ENCODE measurements at places on chromosomes 6 and 20.
A peak's percentile ranks its signal among the peaks of the same experiment; 100 is the strongest.

GRCh38 chr6:17281100-17281496, at the start of gene RBM24:
Gene RBM24, plus strand, starts transcription at chr6:17281361. Its CDS starts 221 bp downstream, at chr6:17281582.
- DNase-seq: peak; percentile 51

DNA sequence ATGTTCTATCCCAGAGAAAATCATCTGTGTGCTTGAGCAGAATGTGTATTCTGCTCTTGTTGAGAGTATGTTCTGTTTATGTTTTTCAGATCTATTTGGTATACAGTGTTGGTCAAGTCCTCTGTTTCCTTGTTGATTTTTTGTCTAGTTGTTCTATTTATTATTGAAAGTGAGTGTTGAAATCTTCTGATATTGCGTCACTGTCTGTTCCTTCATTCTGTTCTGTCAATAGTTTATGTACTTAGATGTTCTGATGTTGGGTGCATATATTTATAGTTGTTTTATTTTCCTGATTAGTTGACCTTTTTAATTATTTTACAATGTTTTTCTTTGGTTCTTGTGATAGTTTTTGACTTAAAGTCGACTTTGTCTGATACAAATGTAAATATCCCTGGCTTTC, 458.7 kb upstream of the HSF2 start:
- no peak for DNase-seq

DNA sequence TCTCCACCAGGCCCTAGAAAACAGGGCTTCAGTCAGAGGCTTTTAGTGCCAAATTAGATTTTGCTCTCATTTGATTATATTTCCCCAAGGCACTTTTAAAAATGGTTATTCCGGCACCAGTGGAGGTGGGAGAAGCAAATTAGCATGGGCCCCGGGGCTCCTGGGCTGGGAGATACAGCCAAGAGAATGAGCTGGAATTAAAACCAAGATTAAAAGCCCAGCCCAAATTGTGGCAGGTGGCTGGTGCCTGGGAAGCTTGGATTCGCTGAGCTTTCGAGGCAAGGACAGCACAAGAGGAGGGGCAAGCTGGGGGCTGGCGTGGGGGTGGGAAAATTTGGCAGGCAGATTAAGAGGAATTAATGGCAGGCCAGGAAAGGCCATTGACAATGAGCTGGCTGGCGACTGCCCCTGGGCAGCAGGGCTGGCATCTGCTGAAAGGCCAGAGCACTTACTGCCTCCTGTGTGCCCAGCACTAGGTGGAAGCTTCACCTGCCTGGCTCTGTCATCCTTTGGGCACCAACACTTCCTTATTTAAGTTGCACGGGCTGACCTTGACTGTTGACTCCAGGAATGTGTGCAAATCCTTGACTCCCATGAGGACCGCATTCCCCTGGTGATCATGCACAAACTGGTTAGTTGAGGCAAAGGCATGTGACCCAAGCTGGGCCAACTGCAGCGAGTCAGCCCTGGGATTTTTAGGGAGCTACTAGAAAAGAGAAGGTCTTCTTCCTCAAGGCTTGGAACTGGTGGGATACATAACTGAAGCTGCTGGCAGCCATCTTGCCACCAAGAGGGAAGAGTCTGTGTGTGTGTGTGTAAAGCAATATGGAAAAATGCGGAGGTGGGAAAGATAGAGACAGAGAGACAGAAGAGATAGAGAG, 76.1 kb downstream of the SULF2 start:
- no peak for DNase-seq

- no peak for DNase-seq
These were observed 8.3 kb downstream of the PHF3 start for GRCh38 chr6:63643862-63644261.

GRCh38 chr20:50577175-50578018, 67.2 kb downstream of the PTPN1 start:
- DNase-seq: no peak

DNA sequence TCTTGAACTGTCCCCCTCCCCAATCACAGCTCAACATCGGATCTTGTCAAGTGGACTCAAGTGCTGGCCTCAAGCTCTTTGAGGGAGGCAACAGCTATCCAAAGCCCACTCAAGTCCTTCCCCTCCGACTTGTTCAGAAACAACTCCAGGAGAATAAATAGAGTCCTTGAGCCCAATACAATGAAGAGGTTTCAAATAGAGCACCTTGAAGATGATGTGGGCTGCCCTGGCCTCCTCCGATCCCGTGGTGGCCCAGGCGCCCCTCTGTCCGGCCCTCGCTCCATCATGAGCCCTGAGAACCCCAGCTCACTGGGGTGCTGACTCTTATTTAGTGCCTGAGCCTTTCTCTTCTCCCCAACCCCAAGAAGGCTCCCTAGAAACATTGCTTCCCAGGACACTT, 164.3 kb upstream of the PMEPA1 start:
- no peak for DNase-seq

DNA sequence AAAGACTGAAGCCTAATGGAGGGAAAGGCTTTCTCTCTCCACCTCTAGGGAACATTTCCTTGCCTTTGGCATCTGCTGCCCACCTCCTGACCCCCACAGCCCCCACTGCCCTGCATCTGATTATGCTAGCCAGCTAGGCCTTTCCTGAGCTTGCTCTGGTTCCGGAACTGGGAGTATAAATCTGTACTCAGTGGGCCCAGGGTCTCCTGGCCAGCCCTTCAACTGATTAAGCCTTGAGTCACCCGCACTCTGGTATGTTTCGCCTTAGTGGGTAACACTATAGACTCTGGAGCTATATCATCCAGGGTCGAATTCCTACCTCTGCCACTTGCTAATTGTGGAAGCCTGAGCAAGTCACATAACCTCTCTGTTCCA, 45.6 kb upstream of the RIPOR2 start:
- DNase-seq: no peak

- peak; percentile 98 for DNase-seq
These were observed 45.1 kb upstream of the PNRC1 start for GRCh38 chr6:89035252-89036101.

DNA sequence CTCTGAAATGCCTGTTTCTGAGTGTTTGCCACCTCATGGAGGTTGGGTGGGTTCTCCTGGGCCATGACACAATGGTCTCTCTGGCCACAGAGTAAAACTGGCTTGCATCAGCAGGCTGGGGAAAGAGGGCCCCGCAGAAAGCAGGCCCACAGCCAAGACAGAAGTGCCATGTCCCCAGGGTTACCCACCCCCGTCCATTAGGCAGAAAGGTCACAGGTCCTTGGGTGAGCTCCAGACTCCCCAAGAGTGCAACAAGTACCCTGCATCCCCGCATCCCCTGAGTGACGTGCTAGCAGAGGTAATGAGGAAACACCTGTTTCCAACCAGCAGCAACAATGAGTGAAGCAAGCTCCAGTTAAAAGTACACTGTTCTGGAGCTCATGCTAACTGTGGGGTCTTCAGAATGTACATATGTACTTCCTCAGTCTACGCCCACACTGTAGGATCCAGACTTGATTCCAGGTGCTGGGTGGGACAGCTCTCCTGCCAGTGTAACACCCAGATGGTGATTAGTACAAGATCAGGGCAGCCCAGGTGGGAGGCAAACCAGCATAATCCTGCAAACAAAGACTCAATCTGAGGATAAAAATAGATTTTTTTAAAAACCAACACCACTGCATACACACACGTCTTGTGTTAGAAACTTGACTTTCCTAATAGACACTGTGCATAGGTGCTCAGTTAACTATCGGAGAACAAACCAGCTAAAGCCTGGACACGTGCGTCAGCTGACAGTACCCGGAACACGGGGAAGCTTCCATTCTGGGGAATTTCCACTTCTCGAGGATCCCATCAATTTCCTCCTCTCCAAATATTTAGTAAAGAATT, 31.5 kb downstream of the RRBP1 start:
- DNase-seq: no peak

- DNase-seq: no peak
These were observed 267.1 kb upstream of the SGK1 start for GRCh38 chr6:134584847-134585516.

DNA sequence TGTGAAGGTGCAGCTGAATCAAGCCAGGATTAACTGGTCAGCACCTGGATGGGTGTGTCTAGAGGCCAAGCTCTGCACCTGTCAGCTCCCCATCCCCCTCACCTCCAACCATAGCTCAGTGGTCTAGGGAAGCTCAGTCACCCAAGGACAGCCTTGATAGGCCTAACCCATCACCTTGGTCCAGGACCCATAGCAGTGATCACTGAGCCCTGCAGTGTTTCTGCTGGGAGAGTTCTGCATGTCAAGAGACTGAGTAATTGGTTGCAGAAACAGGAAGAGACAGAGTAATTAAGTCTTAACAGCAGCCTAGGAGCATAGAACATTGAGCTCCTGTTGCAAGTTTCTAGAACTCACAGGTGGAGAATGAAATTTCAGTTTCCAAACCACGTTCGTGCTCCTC, 18.7 kb upstream of the RALGAPB start:
- DNase-seq: no peak

DNA sequence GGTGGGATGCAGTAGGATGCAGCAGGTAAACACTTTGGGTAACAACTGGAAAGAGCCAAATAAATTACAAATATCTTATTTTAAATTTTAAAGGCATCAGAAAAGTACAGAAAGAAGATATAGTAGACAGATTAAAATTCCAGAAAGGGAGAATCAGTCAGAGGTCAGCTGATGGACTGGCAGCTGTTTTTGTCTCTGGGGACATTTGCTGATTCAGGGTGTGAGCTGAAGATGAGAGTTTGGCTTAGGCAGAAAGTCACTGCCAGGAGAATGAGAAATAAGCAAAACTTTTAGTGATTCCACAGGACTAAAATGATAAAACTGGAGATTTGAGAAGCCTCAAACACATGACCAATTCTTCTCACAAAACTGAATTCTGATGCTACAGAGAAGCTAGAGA, 39.5 kb downstream of the AHI1 start:
- DNase-seq: no peak

- no peak for DNase-seq
These were observed 351.8 kb downstream of the FRK start for GRCh38 chr6:115708850-115709249.

GRCh38 chr6:157017861-157018260, 240.7 kb downstream of the ARID1B start:
- DNase-seq: no peak

- no peak for DNase-seq
These were observed 43.7 kb upstream of the TULP4 start for GRCh38 chr6:158268361-158269147.

DNA sequence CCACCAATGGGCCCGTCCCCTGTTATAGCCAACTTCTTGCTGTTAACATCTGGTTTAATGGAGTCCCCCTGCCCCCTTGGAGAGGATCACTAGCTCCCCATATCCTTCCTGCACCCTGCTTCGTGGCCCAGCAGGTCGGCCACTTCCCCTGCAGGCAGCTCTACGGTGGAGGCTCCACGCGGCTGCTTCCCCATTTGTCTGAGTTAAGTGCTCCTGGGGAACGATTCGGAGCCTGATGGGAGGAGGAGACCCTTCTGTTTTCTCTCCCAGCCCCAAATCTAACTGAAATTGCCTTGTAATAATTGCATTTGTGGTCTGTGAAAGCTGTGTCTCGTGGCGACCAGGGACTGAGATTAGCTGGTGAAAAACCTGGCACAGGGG, 74.6 kb downstream of the SULF2 start:
- no peak for DNase-seq

DNA sequence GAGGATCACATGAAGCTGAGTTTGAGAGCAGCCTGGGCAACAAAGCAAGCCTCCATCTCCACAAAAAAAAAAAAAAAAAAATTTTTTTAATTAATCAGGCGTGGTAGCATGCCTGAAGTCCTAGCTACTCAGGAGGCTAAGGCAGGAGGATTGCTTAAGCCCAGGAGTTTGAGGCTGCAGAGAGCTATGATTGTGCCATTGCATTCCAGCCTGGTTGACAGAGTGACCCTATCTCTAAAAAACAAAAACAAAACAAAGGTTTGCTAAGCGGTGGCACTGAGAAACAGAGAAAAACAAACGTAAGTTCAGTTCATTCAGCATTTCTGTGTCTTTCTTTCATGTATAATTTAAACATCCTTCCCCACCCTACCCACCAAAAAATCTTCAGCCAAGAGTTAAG, 78.4 kb downstream of the ANKS1A start:
- DNase-seq: no peak

- DNase-seq: no peak
These were observed 105.5 kb upstream of the BACH2 start for GRCh38 chr6:90401933-90402830.

GRCh38 chr6:4023240-4023639, 55.7 kb downstream of the FAM217A start:
- DNase-seq: peak; percentile 15

DNA sequence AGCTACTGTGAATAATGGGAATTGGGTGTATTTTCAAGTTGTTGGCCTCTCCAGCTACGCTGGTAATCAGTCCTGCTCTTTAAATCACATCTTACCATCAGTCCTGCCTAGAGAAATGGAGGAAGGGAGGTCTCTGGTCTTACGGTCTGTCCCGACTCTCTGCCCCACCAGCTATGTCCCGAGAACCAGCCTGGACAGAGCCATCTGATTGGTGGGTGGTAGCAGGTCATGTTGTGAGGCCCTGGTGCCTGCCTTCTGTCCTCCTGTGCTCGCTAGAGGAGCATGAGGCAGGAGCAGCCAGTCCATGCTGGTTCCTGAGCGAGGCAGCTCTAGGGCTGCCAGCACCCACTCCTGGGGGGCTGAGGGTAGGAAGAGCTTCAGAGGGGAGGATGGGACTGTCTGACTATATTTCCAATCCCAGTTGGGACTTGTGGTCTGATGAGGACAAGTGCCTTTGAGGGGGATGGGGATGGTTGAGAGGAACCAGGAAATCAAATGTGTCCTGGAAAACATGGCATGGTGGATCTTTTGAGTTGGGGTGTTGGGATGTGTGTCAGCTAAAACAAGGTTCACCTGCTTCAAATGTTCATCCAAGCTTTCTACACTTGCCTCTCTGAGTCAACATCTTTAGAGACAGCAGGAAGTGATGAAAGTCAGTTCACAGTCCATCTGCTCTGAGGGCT, 33.0 kb downstream of the SYNJ2 start:
- no peak for DNase-seq

DNA sequence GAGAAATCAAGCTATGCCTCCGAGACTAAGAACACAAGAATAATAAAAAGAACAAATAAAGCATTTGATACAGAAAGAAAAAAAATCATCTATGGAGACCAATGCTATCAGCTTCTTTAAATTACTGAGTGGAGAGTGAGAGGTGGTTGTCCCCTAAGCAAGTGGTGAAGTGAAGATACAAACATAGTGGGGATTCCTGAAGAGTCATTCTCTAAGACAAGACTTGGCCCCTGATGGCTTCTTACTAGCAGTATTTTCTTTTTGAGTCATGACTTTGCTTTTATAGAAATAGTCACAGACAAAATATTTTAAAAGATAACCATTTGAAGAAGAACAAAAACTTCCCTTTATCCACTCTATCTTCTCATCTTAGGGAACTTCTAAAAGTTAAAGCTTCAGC, 261.4 kb upstream of the PRDM1 start:
- no peak for DNase-seq

GRCh38 chr20:58640446-58640845, 10.6 kb upstream of the STX16 start:
- DNase-seq: no peak

All from AG09319 (cell line).